ENCODE measurements at places on chromosomes 13 and 19. TPM values are rescaled to one million over a fixed set of nuclear protein-coding genes. Genes with fewer than 3 reads are reported as not detected.

GRCh38 chr13:106163426-106163825 lies 372.0 kb downstream of the EFNB2 start:
- H3K4me3 ChIP-seq, result no peak overlapping the region
- H3K4me1 ChIP-seq, result no peaks in the 10 kb centered on the region
- no peaks in the 10 kb centered on the region for H3K36me3 ChIP-seq
- H3K27ac ChIP-seq, result no peak overlapping the region
- no peaks in the 10 kb centered on the region for H3K27me3 ChIP-seq

GRCh38 chr19:8503510-8503909 lies 1.1 kb upstream of the PRAM1 start:
- H3K4me3 ChIP-seq, result no peak overlapping the region
- no peak overlapping the region for H3K27ac ChIP-seq
- peaks cover 9% of the 10 kb centered on the region for H3K36me3 ChIP-seq
- DNase-seq, result no peak
- no peaks in the 10 kb centered on the region for H3K27me3 ChIP-seq
- peaks cover 5% of the 10 kb centered on the region for H3K4me1 ChIP-seq

DNA sequence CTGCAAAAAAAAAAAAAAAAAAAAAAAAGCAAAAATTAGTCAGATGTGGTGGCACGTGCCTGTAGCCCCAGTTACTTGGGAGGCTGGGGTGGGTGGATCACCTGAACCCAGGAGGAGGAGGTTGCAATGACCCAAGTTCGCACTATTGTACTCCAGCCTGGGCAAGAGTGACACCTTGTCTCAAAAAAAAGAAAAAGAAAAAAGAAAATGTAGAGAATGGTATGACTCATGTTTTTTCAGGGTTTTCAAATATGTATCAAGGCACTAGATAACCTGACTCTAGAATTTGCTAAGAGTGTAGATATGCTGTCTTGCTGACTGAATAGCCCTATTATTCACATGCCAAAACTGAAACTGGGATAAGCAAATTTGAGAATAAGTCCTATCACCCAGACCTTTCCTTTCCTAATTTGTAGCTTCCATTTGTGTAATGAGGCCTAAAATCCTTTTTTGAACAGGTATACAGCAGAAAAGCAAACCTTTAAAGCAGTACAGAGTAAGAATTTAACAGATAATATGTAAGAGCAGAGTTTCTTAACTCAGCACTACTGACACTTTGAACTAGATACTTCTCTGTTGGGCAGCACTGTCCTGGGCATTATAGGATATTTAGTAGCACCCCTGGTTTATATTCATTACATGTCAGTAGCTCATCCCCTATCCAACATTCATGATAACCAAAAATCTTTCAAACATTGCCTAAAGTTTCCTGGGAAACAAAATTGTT lies 108.6 kb downstream of the ELF1 start:
- H3K27ac ChIP-seq, result no peak overlapping the region
- peaks cover 10% of the 10 kb centered on the region for H3K4me1 ChIP-seq

DNA sequence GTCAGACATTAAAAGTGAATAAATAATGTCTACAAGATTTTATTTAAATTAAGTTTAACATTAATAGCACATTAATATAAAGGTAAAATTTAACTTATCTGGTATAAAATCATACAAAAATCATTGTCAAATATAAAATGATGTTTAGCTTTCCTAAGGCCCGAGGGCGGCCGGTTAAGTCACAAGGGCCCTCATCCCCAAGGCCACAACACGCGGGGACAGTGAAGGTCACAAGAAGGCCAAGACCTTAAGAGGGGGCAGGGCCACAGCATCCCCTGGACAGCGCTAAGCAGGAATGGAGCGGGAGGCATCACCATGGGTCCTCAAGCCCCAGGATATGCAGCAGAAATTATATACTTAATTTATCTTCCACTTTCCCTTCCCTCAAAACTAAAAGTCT lies 62.7 kb upstream of the ZNF85 start:
- DNase-seq, result no peak
- H3K27ac ChIP-seq, result no peak overlapping the region
- H3K36me3 ChIP-seq, result no peaks in the 10 kb centered on the region

- H3K27me3 ChIP-seq, result no peaks in the 10 kb centered on the region
- H3K27ac ChIP-seq, result peak overlapping the region; percentile 23
- DNase-seq, result no peak
- peaks cover 19% of the 10 kb centered on the region for H3K36me3 ChIP-seq
- H3K4me3 ChIP-seq, result peak overlapping the region; percentile 77
Measured at GRCh38 chr19:8001651-8001994, 3.8 kb downstream of the ELAVL1 start.

DNA sequence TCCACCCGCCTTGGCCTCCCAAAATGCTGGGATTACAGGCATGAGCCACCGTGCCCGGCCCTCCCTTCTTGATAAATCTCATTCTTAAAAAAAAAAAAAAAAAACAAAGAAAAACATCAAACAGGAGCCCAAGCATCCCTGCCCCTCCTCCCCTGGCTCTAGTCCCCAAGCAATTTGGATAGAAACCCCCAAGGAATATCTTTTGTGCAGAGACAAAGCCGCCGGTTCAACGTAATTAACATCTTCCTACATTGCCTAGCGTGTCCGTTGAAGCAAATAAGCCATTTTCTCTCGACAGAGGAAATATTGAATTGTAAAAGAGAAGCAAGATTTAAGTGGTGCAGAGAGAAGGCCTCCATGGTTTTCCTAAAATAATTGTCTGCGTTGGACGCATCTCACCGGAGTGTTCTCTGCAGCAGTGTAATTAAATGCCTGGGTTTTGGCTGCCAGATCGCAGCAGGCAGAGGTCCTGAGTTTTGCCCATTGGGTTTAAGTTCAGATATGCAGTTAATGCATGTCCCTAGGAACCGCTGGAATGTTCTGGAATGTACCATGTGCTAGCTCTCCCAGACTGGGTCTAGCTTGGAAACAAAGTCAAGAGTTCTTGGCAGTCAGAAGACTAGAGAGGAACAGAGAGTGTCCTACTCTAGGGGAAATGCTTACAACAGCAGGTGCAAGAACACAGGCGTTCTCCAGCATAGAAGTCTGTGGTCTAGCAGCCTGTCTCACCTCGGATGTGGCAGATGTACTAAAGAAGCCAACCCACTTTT lies 30.8 kb downstream of the PIN1 start:
- H3K27me3 ChIP-seq, result peaks cover 62% of the 10 kb centered on the region
- H3K27ac ChIP-seq, result no peak overlapping the region
- no peaks in the 10 kb centered on the region for H3K36me3 ChIP-seq
- H3K4me3 ChIP-seq, result no peak overlapping the region
- no peaks in the 10 kb centered on the region for H3K4me1 ChIP-seq

GRCh38 chr19:18897094-18898029 lies 1.4 kb upstream of the CERS1 start:
- no peaks in the 10 kb centered on the region for H3K4me1 ChIP-seq
- no peak overlapping the region for H3K4me3 ChIP-seq
- H3K36me3 ChIP-seq, result no peaks in the 10 kb centered on the region
- DNase-seq, result no peak
- H3K27ac ChIP-seq, result no peak overlapping the region
- peaks cover 37% of the 10 kb centered on the region for H3K27me3 ChIP-seq

CABP5 gene
- not detected for total RNA-seq

ZNF296 gene
- 2.0 TPM for total RNA-seq

PPP1R12C gene
- 88.6 TPM for total RNA-seq

All from MCF 10A (cell line).